GM12891 (cell line): ENCODE measurements at places on chromosomes 4 and X.

DNA sequence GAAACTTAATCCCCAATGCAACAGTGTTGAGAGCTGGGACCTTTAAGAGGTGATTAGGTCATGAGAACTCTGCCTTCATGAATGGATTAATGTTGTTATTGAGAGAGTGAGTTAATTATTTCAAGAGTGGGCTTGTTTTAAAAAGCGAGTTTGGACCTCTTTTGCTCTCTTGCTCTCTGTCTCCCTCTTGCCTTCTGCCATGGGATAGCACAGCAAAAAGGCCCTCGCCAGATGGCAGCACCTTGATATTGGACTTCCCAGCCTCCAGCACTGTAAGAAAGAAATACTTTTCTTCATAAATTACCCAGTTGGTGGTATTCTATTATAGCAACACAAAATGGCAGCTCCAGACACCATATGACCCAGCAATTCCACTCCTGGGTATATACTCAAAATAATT, 7.0 kb upstream of the ATP6AP2 start:
- DNase-seq, result no peak

GRCh38 chr4:21184788-21185187, 484.5 kb downstream of the PACRGL start:
- DNase-seq, result no peak

GRCh38 chr4:41787931-41788330, 39.4 kb upstream of the PHOX2B start:
- DNase-seq, result no peak

- no peak for DNase-seq
Observed at GRCh38 chr4:38309471-38309870, 349.3 kb downstream of the PTTG2 start.

DNA sequence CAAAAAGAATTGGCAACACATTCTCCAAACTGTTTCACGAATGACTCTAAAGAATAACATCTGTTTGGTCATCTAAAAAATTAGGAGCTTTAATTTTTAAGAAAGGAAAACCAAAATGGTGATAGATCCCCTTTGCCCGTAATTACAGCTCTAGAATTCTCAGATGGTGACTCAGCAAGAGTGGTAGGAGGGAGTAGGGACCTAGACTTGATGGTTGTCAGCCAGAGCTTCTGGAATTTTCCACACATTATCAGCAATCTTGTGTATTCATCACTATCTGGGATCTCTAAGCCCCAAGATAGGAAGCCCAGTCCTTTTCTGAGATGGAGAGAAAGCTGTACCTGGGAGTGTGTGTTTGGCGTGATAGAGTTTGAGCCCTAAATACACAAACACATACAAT, 103.9 kb upstream of the RAB40AL start:
- DNase-seq, result no peak

DNA sequence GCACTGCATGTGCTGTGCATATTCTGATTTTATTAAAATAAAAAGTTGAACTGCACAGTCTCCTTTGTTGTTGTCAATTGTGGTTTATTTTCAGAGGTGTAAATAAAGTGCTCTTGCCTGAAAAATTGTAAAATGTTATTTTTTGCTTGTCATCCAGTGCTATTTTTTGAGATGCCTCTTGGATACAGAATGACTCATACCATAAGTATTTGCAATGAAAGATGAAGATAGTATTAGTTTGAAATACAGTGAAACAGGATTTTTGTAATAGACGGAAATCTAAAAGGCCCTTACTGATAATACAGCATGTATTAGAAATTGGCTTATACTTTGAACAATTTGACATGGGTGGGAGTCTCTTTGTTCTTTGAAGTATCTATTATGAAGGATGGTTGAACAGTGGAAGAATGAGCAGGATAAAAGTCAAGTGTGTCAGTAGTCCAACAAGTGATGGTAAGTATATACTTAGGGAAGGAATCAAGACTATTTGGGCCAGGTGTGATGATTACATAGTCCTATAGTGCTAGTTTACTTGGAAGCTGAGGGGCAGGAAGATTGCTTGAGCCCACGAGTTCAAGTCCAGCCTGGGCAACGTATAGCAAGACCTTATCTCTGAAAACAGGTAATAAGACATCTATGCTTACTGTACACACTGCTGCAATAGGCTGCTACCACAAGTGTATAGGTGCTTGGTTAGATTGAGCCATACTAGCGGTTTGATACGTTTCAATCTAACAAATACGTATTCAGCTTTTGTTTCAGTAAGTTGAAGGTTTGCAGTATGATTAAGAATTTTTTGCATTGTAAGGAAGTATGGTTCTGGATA, 16.4 kb downstream of the DDX3X start:
- no peak for DNase-seq

- DNase-seq, result no peak
Observed at GRCh38 chrX:10028283-10029104, 61.3 kb downstream of the CLDN34 start.

GRCh38 chr4:159434114-159434870, 331.4 kb downstream of the RAPGEF2 start:
- DNase-seq, result no peak

DNA sequence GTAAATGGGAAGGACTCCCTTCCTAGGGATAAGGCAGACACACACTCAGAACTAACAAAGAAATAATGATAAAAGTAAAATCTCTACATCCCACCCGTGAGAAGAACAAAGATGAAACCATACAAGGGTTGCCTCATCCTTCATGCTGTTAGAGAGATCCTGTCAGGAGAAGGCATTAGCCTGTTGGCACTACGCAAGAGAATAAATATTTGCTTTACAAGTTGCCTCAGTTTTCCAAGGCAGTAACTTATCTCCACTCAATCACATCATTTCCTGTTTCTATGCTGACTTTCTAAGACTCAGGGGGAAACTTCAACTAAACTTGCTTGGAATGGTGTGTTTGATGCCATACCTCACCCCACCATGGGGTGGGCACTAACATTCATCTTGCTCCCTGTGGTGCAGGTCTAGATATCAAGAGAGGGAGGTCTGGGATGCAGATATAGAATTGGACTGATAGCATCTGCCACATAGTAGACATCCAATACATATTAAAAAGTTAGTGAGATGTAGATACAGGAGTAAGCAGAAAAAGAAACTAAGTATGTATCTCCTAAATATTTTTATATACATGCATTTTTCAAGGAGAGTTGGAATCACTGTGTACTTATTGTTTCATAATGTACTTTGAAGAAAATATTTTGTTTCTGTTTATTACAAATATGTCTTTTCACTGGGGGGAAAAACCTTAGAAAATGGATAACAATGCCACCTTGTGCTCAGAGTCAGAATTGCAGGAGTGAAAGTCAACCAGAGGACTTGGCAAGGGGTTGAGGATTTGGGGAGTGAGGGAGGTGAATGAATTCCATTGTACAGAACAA, 57.2 kb upstream of the BEX4 start:
- no peak for DNase-seq

DNA sequence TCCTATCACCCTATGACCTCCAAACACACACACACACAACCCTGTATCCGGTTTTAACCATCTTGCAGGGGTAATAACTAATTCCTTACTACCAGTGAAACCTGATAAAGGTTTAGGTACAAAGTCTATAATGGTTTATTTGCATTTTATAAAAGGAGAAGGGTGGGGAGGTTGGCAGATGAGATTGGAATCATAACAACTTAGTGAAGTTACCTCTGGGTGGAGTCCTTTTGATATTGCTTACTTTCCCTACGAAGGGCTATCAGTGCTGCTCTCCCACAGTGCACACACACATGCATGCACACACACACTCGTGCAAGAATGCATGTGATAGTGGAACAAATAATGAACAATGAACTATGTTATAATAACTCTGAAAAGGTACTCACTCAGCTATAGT, 56.1 kb downstream of the CCSER1 start:
- DNase-seq, result no peak

- DNase-seq, result no peak
Observed at GRCh38 chrX:120000490-120001246, 57.1 kb upstream of the NKAP start.

DNA sequence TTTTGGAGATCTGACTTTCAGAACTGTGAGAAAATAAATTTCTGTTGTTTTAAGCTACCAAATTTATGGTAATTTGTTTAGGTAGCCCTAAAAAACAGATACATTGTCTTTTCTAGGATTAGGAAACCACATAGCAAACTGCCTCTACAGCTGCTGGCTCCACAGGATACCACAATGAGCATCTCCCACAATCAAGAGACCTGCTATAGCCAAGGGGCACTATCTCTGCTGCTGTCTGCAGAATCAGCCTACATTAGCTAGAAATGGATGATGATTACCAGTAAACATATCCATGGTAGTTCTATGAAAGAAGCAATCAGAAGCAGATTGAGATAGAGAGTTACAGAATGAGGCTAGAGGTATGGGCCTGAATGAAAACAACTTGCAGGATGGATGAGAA, 244.4 kb upstream of the NDST4 start:
- no peak for DNase-seq

DNA sequence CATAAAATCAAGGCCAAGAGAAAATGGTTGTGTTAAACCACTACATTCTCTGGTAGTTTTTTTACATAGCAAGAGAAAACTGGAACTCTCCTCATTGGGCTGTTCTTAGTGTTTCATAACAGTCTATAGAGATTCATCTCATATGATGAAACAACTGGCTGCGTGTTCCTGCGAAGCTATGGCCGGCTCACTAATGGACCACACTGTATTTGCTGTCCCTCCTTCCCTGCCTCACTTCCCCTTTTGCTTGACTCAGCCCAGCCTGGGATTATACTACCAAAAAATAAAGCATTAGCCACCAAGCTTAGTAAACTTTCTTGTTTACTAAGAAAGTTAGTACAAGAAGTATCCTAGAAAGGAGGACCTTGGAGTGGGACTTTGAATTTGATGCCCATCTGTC, 31.6 kb upstream of the LSM6 start:
- no peak for DNase-seq

DNA sequence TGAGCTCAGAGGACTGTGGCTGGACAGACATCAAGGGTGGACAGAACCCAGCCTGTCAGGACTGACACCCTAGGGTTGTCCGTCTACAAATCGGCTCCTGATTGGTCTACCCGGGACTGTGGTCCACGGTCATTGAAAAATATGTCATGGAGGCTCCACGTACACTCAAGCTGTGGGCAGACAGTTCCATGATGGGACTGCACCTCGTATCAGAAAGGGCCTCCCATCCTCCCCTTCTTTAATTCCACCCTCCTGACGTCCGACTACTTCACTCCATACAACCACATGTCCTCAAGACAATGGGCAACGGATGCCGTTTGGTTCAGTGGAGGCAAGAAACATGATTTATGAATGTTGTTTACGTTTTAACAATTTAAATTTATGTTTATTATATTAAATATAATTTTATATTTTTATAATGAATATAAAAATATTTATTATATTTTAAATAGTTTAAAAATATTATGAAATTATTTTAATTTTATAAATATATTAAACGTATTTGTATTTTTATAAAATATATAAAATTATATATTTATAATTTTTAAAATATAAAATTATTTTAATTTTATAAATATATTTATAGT, 58.0 kb upstream of the SHOX start:
- no peak for DNase-seq
